ENCODE measurements at places on chromosomes 4 and X. TPM values are rescaled to one million over a fixed set of nuclear protein-coding genes. Genes with fewer than 3 reads are reported as not detected.

- no peaks in the 10 kb centered on the region for H3K36me3 ChIP-seq
- no peak overlapping the region for H3K4me3 ChIP-seq
- no peaks in the 10 kb centered on the region for H3K4me1 ChIP-seq
- no peaks in the 10 kb centered on the region for H3K27me3 ChIP-seq
- DNase-seq, result no peak
- H3K27ac ChIP-seq, result no peak overlapping the region
Measured at GRCh38 chr4:95198961-95199360, 349.8 kb downstream of the UNC5C start.

DNA sequence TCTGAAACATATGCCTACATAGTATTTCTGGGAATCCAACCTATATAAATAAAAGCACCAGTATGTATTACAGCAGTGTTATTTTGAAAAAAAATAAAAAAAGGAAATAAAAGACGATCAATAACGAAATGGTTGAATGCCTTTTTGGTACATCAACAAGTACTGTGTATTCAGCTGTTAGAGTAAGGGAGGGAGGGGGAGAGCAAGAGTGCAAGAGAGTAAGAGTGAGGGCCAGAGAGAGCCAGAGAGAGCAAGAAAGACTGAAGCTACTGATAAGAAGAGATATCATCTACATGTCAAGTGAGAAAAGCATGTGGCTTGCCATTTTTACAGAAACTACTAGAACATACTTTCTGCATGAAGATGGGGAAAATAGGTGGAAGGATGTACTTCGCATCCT is 1.8 kb downstream of the SPIN4 start:
- H3K27ac ChIP-seq, result peak overlapping the region; percentile 45
- H3K4me3 ChIP-seq, result peak overlapping the region; percentile 96
- no peaks in the 10 kb centered on the region for H3K27me3 ChIP-seq
- H3K4me1 ChIP-seq, result peaks cover 25% of the 10 kb centered on the region
- peaks cover 11% of the 10 kb centered on the region for H3K36me3 ChIP-seq
- no peak for DNase-seq

DNA sequence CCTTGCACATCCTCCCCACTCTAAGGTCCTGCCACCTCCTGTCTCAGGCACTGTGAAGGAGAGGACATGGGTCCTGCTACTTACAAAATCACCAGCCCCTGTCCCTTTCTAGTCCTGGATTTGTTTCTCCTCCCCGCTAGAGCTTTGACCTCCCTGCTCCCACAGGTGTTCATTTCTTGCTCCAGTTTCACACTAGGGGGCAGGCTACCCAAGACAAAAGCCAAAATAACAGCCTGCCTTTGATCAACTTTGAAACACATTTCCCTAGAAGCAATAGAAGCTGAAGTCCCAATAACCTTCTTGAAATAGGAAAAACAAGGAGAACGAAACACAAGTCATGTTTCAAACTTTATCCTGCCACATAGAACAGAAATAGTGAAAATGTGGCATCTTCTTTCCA is 164.4 kb downstream of the QDPR start:
- peak; percentile 50 for DNase-seq
- H3K4me3 ChIP-seq, result no peak overlapping the region
- H3K27me3 ChIP-seq, result peaks cover 5% of the 10 kb centered on the region
- no peak overlapping the region for H3K27ac ChIP-seq
- no peaks in the 10 kb centered on the region for H3K36me3 ChIP-seq
- no peaks in the 10 kb centered on the region for H3K4me1 ChIP-seq

FGF2 gene
- 0.13 TPM for total RNA-seq

USP17L21 gene
- total RNA-seq, result not detected

SASH3 gene
- 303 TPM for total RNA-seq

- H3K27ac ChIP-seq, result no peak overlapping the region
- no peak overlapping the region for H3K4me3 ChIP-seq
- no peaks in the 10 kb centered on the region for H3K4me1 ChIP-seq
Measured at GRCh38 chr4:65019775-65020174, 610.5 kb upstream of the TECRL start.

All from activated CD8-positive, alpha-beta T cell treated with anti-CD3 and anti-CD28 coated beads, Interleukin-2, amount 10 ng/mL, durations not matched to agents 7 days and 5 days (primary cell).